ENCODE measurements at places on chromosomes 13 and 19.
A peak's percentile ranks its signal among the peaks of the same experiment; 100 is the strongest.

- DNase-seq, result no peak
These were observed 4.8 kb downstream of the CIB3 start for GRCh38 chr19:16168465-16169081.

DNA sequence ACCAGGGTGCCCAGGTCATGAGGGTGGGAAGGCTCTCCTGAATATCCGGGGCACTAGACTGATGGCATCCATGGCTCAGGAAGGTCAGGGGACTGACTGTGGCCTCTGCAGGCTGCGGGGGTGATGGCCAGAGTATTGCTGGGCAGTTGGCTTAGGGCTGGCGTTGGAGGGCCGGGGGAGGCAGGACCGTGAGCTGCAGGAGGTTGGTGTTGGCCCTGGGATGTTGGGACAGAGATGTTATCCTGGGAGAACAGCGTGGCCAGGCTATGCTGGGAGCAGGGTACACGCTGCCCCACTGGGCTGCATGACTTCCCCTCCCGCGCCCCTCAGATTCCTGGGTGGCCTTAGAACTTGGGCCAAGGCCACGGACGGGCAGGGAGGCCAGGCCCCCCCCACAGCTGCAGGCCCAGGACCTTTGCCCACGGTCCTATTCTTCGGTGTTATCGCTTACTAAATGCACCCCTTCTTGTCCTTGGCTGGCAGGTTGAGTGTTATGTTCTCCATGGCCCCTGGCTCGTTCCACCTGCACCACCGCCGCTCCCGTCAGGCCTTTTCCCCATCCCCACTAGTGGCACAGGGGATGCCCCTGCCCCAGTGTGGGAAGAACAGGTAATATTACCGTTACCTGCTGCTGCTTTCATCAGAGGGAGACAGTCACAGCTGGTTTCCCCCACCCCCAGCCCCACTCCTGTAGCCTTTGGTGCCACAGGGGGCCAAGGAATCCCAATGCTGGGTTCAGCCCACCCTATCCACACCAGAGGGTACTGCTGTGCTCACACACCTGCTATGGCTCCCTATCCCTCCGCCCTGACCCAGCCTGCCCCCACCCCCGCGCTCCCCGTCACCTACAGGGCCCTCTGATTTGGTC, 3.2 kb upstream of the ISYNA1 start:
- DNase-seq, result no peak

DNA sequence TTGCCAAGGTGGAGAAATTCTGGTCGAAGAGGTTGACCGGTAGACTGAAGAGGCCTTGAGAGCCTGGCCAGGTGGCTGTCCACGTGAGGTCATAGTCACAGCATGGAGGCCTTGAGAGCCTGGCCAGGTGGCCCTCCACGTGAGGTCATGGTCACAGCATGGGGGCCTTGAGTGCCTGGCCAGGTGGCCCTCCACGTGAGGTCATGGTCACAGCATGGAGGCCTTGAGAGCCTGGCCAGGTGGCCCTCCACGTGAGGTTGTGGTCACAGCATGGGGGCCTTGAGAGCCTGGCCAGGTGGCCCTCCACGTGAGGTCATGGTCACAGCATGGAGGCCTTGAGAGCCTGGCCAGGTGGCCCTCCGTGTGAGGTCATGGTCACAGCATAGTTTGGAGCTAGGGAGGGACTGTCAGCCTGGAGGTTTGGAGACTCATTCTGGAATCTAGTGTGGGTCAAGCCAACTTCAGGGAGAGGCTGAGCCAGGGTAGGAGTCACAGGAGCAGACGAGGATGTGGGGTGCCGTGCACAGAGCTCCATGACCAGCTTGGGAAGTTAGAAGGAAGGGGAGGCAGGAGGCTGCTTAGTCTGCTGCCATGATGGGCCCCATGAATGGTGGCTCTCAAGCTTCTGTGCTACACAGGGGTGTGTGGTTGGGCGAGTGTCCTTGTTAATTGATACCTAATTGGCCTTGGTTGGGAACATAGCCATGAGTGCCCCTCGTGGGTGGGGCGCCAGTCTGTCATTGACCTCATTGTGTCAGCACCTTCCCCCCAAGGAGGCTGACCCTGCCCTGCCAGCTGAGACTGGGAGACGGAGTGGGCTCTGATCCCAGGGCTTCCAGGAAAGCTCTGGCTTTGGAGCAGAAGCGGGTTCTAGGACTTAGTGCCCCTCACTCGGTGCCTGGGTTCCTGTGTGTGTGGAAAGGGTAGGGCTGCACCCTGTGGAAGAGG, 4.0 kb downstream of the LENG9 start:
- no peak for DNase-seq

DNA sequence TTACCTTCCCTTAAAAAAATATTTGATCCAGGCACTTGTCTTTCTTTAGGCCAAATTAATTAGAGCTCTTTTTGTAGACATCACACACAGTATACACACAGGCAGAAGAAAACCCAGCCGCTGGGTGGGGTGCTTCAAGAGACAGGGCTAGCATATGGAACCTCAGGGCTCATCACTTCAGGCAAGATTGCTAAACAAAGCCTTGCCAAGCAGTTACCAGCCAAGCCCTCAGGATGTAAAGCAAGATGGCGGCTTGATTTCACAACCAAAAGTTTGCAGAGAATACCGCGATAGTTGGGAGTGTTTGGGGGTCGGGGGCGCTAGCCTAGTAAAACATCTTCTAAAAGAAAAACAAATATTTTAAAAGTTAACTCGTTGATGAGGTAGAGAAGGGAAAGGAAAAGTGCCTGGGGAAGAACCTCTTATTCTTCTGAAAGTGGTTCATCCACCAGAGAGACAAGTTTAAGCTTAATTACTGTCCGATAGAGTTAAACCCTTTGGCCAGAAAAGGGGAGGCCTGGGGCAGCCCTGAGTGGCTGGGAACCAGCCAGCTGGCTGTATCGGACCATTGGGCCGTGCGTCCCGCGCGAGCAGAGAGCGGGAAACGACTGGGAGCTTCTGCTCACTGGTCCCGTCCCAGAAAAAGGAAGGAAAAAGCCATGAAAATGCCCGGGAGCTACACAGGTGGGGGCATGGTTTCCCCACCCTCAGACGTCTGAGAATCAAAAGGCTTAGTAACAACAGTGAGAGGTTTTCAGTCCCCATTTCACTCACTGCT, 254.9 kb upstream of the PCDH20 start:
- no peak for DNase-seq

DNA sequence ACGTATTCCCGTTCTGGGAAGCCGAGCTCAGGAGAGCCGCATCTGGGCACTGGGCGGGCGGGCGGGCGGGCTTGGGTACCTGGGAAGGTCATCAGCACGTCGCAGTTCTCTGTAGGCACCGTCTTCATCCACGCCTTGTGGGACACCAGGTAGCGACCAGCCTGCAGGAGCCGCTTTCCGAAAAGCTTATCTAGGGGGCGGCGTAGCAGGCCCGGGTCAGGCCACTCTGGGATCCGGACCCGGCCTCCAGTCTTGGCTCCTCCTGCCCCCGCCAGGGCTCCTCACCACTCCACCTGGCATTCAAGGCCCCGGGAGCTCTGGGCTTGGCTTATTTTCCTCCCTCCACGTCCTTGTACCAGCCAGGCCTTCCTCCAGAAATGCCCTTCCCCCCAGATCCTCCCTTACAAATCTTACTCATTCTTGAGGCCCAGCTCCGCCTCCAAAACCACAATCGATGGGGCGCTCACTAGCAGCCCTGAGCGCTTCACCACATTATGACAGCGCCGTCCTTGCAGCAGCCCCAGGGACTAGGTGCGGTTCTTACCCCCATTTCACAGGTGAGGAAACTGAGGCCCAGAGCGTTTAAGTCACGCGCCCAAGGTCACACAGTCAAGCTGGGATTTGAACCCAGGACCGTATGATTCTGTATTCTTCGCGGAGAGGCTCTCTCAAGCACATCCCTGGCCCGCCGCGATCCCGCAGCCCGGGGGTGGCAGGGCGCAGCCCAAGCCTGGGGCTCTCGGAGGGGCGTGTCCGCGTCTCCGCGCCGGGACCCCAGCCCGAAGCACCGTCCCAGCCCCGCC, 843 bp downstream of the ANO8 start:
- DNase-seq, result peak; percentile 78

GRCh38 chr19:56986386-56986785, 133.4 kb upstream of the USP29 start:
- DNase-seq, result no peak

- DNase-seq, result peak; percentile 81
These were observed at the start of gene PLIN3 for GRCh38 chr19:4867534-4868285. Gene PLIN3, minus strand, starts transcription at chr19:4867667. Its CDS starts 6,273 bp downstream, at chr19:4861394.

GRCh38 chr19:34503531-34504272, 22.1 kb downstream of the WTIP start:
- no peak for DNase-seq

DNA sequence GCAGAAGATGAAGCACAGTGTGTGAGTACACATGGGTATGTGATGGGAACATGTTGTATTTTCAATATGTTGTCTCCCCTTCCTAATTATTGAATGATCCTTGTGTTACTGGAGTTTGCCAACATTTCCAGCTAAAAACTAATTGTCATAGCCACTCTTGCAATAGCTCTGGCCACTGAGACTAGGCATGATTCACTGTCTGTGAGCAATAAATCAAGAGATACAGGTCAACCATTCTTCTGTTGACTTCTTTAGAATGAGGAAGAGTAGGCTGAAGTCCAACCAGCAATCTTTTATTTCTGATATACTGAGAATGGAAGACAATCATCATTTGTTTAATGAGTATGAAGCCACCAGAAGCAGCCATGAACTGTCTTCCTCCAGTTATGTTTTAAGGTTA, 413.9 kb downstream of the SLITRK5 start:
- DNase-seq, result no peak

DNA sequence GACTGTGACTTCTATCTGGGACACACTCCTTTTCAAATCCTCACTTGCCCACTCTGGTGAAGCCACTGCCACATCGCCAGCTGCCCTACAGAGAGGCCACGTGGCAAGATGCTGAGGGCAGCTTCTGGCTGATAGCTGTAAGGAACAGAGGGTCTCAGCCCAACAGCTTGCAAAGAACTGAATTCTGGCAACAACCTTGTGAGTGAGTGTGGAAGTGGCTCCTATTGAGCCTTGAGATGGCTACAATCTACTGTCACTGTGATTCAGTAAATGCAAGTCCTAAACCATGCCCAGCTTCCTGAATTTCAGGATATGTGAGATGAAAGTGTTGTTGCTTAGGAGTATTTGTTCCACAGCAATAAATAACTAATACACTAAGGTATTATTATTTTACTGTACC, 314.3 kb upstream of the TMTC4 start:
- no peak for DNase-seq

- DNase-seq, result no peak
These were observed 35.0 kb downstream of the ZSWIM4 start for GRCh38 chr19:13830114-13830740.

- DNase-seq, result no peak
These were observed 555.2 kb downstream of the SLITRK1 start for GRCh38 chr13:83327091-83327490.

- DNase-seq, result no peak
These were observed 812 bp downstream of the DPY19L3 start for GRCh38 chr19:32406161-32407003.

DNA sequence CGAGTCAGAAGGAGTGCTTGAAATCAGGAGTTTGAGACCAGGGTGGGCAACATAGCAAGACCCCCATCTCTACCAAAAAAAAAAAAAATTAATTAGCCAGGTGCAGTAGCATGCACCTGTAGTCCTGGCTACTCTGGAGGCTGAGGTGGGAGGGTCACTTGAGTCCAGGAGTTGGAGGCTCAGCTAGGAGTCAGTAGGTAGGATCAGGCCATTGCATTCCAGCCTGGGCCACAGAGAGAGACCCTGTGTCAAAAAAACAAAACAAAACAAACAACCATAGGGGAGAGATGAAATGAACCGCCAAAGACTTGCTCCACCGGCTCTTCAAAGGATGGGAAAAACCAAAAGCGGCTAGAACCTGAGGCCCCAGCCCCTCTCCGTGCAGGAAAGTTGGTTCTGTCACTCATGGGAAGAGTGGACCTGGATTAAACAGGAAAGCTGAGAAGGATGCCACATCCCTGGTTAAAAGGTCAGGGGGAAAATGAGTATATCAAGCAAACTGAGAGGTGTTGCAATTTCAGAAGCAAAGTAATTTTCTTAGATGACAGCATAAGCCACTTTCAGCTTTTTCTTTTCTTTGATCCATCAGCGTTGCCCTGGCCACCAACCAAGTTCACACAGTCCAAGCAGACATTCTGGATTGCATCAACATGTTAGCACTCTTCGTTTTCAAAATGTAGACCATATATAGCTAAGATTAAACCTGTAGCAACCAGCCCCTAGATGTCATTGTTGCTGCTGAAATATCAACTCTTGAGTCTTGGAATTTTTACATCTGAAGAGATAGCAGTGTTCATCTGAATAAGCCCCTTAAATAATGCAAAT, 8.9 kb upstream of the ZNF507 start:
- no peak for DNase-seq

DNA sequence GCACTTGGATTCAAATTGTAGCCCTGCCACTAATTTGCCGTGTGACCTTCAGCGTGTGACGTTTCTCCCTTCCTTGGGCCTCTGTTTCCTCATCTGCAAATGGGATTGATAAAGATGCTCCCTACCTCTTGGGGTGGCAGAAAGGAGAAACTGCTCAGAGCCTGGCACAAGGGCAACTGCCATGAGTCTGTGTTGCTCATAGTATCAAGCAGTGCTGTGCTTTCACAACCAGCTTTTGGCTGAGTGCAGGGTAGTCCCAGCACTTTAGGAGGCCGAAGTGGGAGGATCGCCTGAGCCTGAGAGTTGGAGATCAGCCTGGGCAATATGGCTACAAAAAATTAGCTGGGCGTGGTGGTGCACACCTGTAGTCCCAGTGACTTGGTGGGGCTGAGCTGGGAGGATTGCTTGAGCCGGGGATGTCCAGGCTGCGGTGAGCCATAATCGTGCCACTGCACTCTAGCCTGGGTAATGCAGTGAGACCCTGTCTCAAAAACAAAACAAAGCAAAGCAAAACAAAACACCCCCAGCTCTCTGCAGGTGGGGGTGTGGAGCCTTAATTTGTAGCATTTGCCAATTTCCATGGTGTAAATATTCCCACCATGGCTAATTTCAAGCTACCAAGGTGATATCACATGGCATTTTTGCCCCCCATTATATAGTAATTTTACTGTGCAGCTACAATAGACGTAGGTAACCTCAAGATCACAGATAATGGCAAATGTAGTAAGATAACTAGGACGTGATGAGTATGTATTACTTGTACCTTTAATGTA, 1.6 kb upstream of the MARK4 start:
- no peak for DNase-seq
